LHCN-M2 (cell line): ENCODE measurements at places on chromosomes 16 and 17. TPM values are rescaled to one million over a fixed set of nuclear protein-coding genes. Genes with fewer than 3 reads are reported as not detected.

CA5A gene
- total RNA-seq, result not detected in 2 replicates

HP gene
- not detected in 2 replicates for total RNA-seq

NPIPA2 gene
- total RNA-seq, result 0.57 TPM in 1 of 2 replicates, not detected in the other

SLC43A2 gene
- 1.9 and 3.7 TPM in 2 replicates for total RNA-seq

KRT20 gene
- total RNA-seq, result not detected in 2 replicates

CALCOCO2 gene
- total RNA-seq, result 43.7 and 61.7 TPM in 2 replicates

KRTAP4-3 gene
- not detected in 2 replicates for total RNA-seq

PRSS36 gene
- 0.40 and 0.64 TPM in 2 replicates for total RNA-seq

ACLY gene
- 181 and 184 TPM in 2 replicates for total RNA-seq

SCNN1G gene
- total RNA-seq, result not detected in 2 replicates

DNA sequence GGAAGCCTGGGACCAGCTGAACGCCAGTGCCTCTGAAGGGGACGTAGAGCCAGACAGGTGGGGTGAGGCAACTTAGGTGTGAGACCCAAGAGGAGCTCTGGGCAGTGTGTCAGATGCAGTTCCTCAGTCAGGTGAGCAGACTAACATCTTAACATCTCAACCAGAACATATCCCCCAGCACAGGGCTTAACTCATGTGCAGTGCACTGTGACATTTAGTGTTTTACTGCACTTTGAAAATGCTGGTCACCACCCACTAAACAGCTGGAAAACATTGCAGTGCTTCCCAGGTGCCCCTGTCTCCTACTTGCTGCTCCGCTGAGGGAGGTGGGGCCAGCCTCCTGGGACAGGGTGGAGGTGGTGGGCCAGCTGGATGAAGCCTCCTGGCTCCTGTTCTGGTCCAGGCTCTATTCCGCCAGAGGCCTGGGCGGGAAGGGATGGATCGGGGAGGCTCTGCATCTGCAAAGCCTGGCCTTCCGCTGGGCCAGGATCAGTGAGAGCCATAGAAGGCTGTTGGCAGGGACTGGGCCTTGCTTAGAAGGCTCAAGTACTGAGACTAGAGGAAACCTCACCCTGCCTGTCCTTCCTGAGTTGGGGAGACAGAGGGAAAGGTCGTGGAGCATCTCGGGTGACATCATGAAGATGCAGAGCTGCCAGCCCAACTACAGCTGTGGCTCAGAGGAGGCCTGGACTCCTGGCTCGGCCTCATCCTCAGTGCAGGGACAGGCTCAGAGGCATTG is 7.9 kb upstream of the MRC2 start:
- DNase-seq, result no peak

GRCh38 chr17:4358154-4358553 is 8.3 kb downstream of the UBE2G1 start:
- no peak for DNase-seq

- peak; percentile 6 for DNase-seq
Observed at GRCh38 chr17:6753546-6753945, 2.3 kb upstream of the XAF1 start.

GRCh38 chr16:86975445-86975844 is 341.7 kb downstream of the C16orf95 start:
- peak; percentile 89 for DNase-seq

- peak; percentile 42 for DNase-seq
Observed at GRCh38 chr16:49023050-49023449, 258.6 kb downstream of the CBLN1 start.

DNA sequence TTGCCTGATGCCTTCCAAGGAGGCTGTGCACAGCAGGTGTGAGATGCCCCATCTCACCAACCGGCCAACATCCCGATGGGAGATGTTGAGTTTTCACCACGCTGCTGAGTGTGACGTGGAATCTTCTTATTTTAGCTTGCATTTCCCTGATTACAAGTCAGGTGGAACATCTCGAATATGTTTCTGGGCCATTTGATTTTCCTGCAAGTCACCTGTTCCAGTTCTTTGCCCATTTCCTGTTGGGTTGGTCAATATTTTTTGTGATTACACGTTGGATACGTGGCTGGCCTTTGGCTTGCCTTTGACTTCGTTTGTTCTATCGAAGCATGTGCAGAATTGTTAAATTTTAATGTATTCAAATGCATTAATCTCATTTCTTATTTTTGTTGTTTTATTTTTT is 8.3 kb upstream of the CDH15 start:
- no peak for DNase-seq

DNA sequence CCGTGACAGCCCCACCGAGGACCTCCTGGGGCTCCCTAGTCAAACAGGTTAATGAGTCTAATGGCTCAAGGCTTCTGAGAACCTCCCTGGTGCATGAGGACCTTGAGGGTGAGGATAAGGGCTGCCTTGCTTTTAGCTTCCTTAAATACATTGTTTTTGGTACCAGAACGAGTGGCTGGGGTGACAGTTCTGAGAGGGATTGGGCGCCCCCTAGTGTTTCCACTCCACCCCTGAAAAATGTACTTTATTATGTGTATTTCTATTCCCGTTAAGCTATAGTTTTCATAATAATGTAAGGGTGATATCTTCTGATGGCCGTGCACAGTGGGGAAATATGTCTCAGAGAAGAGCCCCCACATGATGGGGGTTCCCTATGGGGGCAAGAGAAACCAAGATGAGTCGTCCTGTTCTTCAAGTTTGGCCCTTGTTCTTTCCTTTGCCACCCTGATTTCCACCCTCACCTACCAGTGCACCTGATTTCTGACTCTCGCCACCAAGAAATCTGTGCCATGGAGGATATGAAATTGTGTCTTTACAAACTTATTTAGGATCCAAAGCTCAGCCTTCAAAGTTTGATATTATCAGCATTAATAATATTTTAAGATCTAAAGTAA is 14.5 kb upstream of the VWA3A start:
- peak; percentile 58 for DNase-seq

GRCh38 chr16:66525396-66526180 is 24.3 kb downstream of the TK2 start:
- no peak for DNase-seq

- DNase-seq, result no peak
Observed at GRCh38 chr16:80527297-80527696, 13.5 kb upstream of the DYNLRB2 start.

DNA sequence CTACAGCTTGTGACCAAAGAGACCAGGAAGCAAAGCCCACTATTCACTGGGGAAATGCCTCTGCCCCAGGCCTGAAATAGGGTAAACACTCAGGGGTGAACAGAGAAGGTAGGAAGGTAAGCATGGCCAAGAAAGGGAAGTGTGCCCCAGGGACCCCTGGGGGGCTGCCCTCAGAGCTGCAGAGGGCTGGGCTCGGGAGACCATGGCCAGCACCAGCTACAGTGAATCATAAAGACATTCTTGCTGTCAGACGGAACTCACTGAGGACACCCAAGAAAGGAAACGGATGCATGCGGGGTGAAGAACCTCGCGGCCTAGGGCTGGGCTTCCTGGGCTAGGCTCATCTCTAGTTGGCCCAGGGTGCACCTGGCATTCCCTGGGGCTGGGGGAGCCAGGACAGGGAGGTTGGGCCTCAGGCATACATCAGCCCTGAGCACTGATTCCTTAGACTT is 9.6 kb downstream of the HIC1 start:
- no peak for DNase-seq

GRCh38 chr16:49120631-49121030 is 161.0 kb downstream of the CBLN1 start:
- no peak for DNase-seq

DNA sequence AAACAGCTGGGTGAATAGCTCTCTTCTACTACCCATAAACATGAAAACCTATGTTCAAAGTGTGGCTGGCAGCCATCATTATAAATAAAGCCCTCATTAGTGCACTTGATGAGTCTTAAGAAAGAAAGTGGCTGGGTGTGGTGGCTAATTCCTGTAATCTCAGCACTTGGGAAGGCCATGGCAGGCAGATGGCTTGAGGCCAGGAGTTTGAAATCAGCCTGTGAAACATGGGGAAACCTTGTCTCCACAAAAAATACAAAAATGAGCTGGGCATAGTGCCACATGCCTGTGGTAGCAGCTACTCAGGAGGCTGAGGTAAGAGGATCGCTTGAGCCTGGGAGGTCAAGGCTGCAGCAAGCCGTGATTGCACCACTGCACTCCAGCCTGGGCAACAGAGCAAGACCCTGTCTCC is 28.3 kb upstream of the APPBP2 start:
- DNase-seq, result peak; percentile 61

- no peak for DNase-seq
Observed at GRCh38 chr17:27956601-27957445, 63.7 kb upstream of the LYRM9 start.

- DNase-seq, result no peak
Observed at GRCh38 chr17:69961501-69962145, 113.4 kb upstream of the KCNJ16 start.
